ENCODE measurements at places on chromosomes 6 and 20. TPM values are rescaled to one million over a fixed set of nuclear protein-coding genes. Genes with fewer than 3 reads are reported as not detected.

DNA sequence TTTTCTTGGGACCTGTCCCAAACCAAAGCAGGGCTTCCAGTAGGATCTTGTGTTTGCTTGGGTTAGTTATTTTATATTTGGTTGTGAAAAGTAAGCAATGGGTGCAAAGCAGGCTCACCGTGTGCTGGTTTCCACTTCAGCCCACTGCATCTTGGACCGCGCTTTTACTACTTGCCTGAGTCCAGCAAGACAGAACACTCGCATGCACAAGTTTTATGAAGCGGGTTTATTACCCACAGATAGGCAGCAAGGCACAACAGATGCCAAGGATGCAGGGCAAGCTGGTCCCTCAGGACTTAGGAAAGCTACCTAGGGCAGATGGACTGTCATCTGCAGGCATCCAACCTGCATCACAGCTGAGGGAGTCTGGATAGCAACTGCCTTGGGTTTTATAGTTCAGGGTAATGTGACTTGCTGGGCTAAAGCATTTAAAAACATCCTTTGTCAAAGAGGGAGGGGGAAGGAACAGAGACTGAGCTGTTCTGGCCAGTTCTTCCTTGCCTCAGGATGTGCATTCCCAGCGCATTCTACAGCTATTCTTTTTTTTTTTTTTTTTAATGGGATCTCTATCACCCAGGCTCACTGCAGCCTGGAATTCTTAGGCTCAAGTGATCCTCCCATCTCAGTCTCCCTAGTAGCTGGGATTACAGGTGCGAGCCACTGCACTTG lies 18.5 kb downstream of the CITED2 start:
- no peak for DNase-seq

DNA sequence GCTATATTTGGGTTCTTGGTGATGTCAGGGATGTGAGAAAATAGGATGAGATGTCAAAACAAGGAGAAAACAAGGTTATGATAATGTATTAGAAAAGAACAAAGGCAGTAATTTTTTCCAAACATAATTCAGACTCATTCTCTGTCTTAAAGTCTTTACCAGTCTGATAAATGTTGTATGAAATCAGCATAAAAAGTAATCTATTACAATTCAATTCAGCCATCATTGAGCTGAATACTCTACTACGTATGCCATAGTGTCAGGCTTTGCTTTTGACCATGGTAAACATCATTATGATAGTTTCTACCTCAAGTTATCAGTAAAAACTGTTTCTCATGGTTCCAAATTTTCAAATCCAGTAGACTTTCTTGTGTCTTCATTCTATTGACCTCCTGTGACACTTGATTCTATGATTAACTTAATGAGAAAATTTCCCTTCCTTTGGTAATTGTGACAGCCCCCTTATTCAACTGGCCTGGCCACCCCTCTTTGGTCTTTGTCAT lies 75.0 kb downstream of the EPHA7 start:
- DNase-seq, result no peak

DNA sequence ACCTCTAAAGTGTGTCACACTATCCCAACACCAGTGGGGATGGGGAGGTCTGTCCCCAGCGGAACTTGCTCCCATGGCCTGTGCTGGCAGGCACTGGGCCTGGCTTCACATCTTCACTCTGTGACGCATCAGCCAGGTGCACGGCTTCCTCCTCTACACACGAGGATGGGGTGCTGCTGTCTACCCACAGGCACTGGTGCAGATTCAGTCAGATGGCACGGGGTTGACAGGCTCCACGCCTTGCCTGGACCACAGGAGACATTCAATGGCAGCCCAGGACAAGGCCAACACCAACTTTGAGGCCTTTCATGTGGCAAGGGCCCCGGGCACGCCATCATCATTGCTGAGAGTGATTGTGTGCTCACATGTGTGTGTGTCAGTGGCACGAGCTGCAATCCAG lies 92.4 kb downstream of the TMEM242 start:
- no peak for DNase-seq

DNA sequence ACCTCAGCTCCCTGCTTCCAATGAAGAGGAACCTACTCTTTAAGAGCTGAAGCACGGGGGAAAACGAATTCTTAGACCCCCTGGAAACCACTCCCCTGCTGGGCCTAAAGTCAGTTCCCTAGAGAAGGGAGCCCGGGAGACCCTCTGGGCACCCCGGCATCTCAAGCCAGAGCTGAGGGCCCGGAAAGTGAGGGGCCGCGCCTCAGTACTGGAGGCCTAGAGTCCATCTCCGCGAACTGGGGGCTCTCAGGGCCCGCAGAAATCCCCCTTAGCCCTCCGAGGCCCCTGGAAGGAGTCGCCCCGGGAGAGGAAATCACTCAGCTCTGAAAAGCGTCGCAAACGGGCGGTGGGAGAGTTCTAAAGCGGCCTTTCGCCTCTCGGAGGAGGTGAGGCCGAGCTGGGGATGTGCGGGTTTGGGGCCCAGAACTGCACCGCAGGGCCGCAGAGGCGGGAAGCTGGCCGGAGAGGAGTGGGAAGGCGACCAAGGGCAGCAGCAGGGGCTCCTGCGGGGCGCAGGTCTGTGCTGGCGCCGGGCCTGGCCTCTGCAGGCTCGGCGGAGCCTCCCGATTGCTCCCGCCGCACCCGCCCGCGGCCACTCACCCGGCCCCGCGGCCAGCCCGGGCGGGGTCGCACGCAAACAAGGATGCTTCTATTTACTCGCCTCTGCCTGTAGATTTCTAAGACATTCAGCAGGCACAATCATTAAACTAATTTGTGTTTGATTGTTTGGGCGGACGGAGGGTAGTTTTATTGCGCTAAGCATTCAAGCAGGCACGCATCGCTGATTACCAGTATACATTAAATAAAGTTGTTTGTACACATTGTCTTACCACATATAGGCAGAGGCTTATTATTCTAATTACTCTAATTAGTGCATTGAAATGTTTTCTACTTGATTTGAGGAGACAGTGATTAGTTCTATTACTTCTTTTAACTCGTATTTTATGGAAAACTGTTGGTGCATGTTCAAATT lies 9.2 kb downstream of the POU3F2 start:
- DNase-seq, result no peak

DNA sequence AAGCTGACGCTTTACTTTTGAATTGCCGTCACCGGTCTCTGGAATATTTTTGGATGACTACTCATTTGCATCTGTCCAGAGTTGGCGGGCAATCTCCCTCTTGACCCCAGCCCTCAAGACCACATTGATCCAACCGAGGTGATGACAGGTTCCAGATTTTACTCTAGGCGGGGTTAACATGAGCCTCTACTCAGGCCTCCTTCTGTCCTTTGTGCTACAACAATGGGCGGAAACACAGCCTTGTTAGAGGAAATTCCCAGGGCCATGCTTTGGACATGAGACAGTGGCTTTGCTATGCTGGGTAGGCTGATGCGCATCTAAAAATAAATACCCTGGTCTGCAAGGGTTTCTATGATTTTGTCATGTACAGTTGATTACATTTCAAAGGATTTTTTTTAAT lies 27.0 kb upstream of the ADGRF5 start:
- DNase-seq, result no peak

DNA sequence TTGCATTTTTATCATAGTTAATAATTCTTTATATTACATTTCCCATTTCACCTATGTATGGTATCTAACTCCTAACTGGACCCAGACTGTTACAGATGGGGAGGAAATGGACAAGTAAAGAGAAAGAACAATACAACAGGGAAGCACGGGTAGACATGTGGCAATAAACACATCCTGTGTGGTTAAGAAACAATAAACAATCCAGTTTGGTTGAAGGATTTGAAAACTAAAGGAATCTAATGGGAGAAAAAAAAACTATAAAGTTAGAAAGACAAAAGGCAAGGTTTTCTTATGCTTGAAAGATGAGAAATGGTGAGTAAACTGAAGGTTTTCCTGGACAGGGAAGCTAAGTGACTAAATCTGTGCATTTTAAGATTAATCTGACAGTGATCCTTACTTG lies 34.9 kb upstream of the ALDH8A1 start:
- no peak for DNase-seq

DNA sequence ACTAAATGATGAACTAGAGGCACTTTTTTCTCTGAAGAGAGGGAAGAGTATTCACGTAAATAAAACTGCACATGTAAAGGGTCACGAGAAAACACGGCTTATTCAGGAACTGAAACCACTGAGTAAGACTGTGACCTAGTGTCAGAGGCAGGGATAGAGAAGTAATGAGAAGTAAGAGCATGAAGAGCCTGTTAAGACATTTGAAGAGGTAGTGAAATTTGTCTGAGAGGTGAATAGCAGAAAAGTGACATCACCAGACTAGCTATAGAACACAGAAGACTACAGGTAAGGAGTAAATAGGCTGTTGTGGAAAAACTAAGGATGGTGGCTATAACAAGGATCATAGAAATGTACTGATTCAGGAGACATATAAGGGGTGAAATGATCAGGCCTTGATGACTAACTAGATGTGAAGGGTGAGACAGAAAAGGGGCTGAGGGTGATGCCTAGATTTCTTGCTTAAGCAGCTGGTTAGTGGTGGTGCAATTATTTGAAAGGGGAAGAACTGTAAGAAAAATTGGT lies 76.8 kb downstream of the REV3L start:
- DNase-seq, result peak; percentile 42

GRCh38 chr20:59718071-59718470 lies 113.7 kb downstream of the PHACTR3 start:
- DNase-seq, result no peak

FRK gene
- total RNA-seq, result under 0.01 TPM

HTR1B gene
- 2.2 TPM for total RNA-seq

WASF1 gene
- 12.7 TPM for total RNA-seq

FARS2 gene
- 47.1 TPM for total RNA-seq

MUC22 gene
- total RNA-seq, result not detected

DUSP15 gene
- 8.6 TPM for total RNA-seq

SEMG1 gene
- not detected for total RNA-seq

Data from hematopoietic multipotent progenitor cell (in vitro differentiated cells).